ENCODE measurements at places on chromosomes 13 and 19.

DNA sequence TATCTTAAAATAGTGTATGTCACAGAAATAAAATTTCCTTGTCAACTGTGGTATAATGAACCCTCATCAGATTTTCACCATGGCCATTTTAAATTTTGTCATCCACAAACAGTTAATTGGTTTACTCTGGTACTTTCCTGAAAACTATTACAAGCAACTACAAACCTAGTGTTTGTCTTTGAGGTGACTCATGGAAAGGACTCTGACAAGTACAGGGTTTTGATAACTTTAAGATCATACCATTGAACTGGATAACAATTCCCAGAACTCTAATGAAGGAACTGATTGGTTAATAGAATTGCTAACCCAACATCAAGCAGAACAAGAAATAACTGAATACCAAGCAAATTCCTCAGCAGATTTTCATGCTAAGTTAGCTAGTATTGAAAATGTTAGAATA is 237.7 kb upstream of the IPO5 start:
- no peak for DNase-seq

DNA sequence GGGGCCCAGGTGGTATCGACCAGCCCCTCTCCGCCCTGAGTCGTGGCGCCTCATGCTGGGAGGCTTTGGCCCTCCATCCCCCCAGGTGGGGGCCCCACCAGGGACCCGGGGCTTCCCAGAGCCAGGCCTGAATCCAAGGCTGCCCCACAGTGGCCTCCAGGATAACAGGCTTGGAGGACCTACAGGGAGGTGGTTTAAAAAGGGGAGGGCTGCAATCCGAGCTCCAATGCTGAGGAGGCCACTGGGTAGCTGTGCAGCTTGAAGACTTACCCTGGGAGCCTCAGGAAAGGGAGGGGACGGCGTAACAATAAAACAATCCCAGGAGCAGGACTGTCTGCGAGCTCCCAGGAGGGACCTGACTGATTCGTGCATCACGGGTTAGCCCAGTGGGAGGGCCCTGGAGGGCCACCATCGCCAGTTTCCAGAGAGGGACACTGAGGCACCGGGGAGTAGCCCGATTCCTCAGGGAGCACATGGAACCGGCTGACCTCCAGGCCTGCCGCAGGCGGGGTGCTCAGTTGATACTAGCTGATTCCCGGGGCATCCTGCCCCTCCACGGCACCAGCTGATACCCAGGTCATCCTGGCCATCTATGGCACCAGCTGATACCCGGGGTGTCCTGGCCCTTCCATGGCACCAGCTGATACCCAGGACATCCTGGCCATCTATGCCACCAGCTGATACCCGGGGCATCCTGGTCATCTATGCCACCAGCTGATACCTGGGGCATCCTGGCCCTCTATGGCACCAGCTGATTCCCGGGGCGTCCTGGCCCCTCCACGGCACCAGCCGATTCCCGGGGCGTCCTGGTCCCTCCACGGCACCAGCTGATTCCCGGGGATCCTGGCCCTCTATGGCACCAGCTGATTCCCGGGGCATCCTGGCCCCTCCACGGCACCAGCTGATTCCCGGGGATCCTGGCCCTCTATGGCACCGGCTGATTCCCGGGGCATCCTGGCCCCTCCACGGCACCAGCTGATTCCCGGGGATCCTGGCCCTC is 3.7 kb upstream of the C2CD4C start:
- DNase-seq, result no peak

DNA sequence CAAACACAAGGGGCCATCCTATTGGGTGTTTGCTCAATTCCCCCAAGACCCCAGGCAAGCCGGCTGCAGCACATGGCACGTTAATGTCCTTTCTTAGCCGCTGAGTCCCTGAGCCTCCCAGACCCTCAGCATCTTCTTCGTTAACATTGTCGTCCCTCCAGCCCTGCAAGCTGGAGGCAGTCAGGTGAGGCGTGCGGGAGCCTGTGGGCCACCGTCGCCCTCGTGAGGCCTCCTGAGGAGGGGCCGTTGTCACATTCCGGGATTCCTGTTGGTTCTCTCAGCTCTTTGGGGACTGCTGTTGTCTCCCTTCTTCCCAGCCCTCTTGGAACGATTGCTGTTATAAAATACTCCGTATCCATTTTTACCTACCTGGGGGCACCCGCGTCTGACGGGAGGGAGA is 140.6 kb downstream of the KDM4B start:
- DNase-seq, result no peak

DNA sequence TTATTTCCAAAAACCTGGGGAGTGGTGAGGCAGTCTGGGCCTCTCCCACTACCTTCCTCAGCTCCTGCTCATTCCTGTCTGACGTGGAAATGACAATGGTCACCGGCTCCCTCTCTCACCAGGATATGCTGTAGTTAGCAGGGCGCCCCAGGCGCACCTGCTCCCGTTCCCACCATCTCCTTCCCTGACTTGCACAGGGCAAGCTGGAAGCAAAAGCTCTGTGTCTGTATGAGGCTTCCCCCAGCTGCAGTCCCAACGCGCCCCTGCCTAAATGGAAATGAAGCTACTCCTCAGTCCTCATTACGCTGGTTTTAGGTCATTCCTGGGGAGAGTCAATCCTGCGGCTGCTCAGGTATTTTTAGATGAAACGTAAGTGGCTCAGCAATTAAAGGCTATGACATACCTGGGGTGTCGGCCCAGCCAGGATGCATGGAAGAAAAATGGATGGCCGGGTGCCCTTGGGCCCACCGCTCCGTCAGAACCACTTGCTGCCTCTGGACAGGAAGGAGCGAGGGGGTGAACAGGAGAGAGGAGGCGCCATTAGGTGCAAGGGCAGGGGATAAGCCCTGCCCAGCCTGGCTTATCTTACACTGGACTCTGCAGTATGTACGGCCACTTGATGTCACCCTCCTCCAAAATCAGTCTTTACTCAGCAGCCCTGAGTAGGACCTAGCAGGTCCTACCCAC is 32.4 kb downstream of the DHRS12 start:
- DNase-seq, result no peak

- DNase-seq, result no peak
These were observed 419.9 kb upstream of the PRR20A start for GRCh38 chr13:56720841-56721240.

DNA sequence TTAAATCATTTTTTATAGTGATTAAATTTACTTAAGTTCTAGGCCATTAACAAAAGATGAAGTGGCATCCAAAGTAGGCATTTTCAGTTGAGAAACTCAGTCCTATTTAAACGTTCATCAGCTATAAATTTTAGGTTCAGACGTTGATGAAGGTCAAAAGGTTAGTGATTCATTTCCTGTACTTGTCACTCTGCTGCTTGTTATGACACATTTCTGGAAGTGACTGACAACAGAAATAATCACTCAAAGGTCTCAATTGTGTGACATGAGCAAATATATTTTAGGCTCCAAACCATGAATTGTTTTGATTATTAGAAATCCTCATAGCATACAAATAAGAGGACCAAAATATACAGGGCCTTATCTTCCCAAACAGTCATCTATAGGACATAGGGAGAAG is 10.3 kb upstream of the EDNRB start:
- no peak for DNase-seq

GRCh38 chr13:54657588-54657987 is 1629.0 kb downstream of the OLFM4 start:
- DNase-seq, result no peak

GRCh38 chr13:109922518-109922917 is 136.1 kb upstream of the IRS2 start:
- DNase-seq, result no peak

DNA sequence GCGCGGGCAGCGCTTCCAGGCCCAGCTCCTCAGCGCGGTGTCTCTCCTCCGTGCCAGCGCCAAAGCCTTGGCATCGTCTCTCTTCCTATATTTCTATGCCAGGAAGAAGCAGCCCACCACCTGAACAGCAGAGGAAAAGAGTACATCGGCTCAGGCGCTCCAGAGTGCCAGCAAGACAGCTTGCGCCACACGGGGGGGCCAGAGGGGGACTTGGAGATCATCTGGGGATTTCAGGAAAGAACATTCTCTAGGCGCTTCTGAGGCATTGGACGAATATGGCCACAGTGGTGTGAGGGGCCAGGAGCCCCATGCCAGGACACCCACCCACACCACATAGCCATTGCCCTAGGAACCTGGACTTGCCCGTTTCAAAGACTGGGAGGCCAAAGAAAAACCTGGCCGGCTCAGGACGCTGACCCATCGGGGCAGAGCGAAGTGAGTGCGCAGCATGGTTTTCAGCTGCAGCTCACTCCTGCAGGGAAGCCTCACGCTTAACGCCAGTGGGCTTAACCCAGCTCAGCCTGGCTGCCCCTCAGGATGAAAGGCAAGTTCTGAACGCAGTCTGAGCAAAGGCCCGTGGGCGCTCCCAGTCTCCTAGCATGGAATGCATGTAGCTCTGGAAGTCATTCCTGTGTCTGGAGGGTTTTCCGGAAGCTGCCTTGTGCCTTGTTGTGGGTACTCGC is 62.1 kb downstream of the GGACT start:
- no peak for DNase-seq

- DNase-seq, result no peak
These were observed 22.2 kb downstream of the VSTM2B start for GRCh38 chr19:29547981-29548380.

GRCh38 chr13:60933638-60934037 is 482.0 kb downstream of the PCDH20 start:
- DNase-seq, result no peak

DNA sequence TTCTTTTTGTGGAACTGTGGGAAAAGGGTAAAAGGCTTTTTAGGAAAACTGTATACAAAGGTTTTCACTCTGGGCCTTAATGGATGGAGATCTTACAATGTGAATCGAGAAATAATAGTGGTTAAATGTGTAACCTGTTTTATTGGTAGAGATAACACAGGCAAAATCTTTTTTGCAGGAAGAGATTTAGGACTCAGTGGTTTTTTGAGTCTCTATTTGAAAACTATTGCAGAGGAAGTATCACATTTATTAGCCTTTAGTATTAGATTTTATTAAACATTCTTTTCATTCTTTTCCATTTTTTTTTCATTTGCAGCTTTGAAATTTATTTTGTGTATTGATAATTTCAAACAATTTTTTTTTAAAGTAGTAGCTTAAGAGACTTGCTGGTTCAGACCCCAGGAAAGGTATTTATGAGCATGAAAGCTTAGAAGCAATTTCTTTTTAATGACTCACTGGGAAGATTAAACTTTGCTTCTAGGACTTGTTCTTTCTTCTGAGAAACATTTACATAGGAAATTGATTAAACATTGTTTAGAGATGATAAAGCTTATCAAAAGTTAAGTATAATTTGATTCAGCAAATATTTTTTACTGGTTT is 10.5 kb downstream of the KLF5 start:
- no peak for DNase-seq

GRCh38 chr19:46283771-46284170 is 13.1 kb upstream of the HIF3A start:
- DNase-seq, result no peak

GRCh38 chr19:3075605-3076431 is 13.5 kb upstream of the TLE5 start:
- DNase-seq, result no peak

DNA sequence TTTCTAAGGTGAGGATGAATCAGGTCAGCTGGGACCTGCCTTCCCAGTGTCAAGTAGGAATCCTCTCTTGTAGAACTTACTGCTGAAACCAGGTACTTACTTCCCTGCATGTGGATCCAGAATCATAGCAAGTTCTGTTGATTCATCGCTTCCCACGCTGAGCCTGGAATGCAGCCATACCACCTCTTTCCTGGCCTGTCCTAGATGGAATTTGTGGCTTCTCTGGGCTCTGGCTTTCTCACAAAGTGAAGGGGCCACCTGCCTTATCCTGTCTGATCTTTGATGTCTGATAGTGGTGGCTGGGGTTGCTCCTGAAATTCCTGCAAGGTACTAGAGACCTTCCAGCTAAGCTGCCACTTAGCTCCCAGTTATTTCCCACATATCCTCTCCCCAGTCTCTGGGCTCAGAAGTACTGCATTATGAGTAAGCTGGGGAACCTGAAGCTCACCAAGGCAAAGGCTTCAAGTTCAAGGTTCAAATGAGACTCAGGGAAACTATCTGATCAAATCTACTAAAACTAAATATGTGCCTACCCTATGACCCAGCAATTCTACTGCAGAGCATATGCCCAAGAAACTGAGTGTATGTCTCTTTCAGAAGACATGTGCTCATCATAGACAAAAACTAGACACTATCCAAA is 103.5 kb downstream of the SUCLA2 start:
- DNase-seq, result no peak

DNA sequence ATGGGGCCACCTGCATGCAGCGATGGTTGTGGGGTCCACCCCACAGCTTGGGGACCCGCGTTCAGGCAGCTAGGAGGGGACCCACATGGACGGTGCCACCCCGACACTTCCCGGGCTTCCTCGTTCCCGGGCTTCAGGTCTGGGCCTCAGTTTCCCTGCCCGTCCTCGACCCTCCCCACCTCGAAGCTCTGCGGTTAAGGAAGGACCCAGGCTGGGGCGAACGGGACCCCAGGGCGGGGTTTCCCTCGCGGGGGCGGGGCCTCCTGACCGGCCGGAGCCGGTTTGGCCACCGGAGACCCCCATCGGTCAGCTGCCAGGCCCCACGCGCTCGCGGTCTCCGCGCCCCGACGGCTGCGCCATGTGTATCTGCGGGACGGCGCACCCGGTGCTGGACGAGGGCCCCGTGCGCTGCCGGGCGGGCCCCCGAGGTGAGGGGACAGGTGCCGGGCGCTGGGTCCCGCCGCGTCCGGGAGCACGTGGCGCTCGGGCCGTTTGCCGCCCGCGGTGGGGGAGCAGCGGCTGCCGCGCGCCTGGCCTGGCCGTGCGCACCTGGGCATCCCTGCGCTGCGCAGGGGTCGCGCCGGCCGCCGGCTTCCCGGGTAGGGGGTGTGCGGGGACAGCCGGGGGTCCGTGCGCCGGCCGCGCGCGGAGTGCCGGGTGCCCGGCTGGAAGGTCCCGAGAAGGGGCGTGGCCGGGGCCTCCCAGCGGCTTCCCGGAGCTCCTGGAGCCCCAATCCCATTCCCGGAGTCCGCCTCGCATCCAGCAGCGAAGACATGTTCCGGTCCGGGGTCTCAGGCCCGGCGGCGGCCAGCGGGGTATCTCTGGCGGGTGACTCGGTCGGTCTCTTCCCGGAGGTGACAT is 4.2 kb downstream of the ARHGAP45 start:
- no peak for DNase-seq

DNA sequence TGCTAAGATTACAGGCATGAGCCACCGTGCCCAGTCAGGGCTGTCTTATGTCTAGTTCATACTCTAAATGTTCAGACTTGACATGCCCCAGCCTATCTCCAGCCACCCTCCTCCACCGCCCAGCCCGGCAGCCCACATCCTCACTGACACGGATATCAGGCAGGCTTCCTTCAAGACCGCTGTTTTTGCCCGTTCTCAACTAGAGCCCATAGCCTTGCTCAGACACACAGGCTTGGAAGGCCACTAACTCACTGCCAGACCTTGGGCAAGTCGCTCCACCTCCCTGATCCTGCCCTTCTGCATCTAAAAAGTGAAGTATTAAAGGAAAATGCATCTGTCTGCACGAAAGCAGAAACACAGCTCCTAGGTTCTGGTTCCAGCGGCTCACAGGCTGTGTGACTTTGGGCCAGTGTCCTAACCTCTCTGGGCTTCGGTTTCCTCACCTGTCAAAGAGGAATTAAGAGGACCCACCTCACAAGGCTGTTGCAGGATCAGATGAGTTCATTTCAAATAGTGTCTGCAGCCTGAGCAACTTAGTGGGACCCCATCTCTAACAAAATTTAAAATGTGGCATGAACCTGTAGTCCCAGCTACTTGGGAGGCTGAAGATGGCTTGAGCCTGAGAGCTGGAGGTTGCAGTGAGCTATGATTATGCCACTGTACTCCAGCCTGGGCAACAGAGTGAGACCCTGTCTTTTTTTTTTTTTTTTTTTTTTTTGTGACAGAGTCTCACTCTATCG is 14.5 kb upstream of the CERS4 start:
- no peak for DNase-seq

GRCh38 chr19:19399733-19400433 is 5.6 kb upstream of the GATAD2A start:
- DNase-seq, result no peak

GRCh38 chr13:21797736-21798135 is 126.9 kb downstream of the FGF9 start:
- no peak for DNase-seq
